ENCODE measurements at places on chromosomes 4 and X.
A peak's percentile ranks its signal among the peaks of the same experiment; 100 is the strongest.

- no peak for DNase-seq
These were observed 312.4 kb upstream of the DIPK2B start for GRCh38 chrX:45513042-45513441.

- no peak for DNase-seq
These were observed 116.0 kb upstream of the RPS6KA3 start for GRCh38 chrX:20382518-20383297.

DNA sequence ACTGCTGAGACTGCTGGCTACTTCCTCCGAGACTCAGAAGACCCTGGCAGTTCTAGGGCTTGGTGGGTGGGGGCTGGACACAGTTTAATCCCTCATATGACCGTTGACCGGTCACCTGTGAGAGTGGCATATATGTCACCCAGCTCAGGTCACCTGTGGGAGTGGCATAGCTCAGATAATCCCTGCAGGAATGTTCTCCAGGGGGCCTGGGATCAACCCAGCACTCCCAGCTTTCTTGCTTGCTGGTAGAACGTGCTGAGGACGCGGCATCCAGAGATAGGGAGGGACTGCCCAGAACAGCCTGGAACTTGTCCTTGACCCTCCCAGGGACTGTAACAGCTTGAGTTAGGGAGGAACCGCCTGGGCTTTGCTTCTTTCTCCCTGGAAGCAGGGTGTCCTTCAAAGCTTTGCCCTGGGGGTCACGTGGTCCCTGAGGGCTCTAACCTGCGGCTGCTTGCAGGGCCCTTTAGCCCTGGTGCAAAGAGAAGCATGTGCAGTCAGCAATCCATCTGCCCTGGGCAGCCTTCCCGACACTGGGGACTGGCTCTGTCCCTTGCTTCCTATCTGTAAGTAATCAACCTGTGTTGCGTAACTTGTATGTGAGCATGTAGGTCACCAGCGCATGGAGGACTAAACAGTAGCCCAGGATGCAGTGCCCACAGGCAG, 55.3 kb downstream of the ZFYVE28 start:
- no peak for DNase-seq

- no peak for DNase-seq
These were observed 100.2 kb upstream of the GRIA3 start for GRCh38 chrX:123083924-123084323.

- DNase-seq = no peak
These were observed 18.0 kb downstream of the FAM9A start for GRCh38 chrX:8783097-8783713.

- no peak for DNase-seq
These were observed 95.4 kb downstream of the GPR143 start for GRCh38 chrX:9670136-9670814.

GRCh38 chrX:20173313-20173712, 31.7 kb upstream of the EIF1AX start:
- DNase-seq = no peak

- no peak for DNase-seq
These were observed 40.4 kb downstream of the HPGDS start for GRCh38 chr4:94302191-94302590.

DNA sequence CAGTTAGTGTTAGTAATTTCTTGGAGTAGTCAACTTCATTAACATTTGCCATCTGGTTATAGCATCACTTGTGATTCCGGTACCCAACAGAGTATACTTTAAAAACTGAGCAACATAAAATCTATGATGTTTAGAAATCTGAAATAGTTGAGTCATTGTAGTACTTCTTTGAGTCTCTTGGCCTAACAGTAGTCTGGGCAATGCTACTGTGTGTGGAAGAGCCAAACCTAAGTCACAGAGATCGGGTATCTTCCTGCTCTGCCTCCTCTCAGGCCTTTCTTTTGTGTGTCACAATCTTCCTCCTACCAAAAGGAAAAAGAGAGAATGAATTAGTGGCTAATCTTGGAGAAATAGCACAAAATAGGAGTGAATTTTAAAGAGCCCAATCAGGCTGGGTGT, 25.5 kb downstream of the DCUN1D4 start:
- no peak for DNase-seq

DNA sequence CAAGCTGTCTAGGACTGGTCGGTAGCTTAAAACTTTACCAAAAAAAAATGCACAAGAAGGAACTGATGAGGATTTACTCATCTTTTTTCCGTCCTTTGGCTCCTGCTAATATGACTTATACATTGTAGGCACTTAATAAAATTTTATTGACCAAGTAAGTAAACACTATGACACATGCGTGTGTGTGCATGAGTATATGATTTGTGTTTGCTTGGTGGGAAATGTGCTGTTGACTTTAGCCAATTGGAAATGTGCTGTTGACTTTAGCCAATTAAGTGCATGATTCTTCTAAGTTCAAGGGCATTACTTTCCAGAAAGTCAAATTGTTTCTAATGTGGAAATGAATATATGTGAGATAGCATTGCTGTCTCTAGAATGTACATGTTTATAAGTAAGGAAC, 78.3 kb downstream of the FIP1L1 start:
- no peak for DNase-seq

DNA sequence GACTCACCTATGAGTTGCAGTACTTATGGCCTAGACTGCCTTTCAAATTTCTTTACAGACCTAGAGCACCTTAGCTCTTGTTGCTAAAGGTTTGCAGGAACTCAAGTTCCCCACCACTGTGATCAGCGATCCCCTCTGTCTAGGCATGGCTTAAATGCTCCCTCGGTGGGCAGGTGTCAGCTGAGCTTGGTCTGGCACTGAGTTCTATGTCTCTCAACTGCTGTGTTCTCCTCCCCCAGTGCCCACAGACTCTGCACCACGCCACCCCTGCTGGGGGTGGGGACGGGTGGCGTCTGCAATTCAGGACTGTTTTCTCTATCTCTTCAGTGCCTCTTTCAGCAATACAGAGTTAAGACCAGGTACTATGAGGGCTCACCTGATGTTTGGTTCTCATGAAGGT, 30.5 kb downstream of the TMEM271 start:
- no peak for DNase-seq

- DNase-seq = no peak
These were observed 5.3 kb downstream of the RS1 start for GRCh38 chrX:18666614-18667013.

GRCh38 chrX:136168929-136169735, 21.8 kb downstream of the FHL1 start:
- peak; percentile 94 for DNase-seq

DNA sequence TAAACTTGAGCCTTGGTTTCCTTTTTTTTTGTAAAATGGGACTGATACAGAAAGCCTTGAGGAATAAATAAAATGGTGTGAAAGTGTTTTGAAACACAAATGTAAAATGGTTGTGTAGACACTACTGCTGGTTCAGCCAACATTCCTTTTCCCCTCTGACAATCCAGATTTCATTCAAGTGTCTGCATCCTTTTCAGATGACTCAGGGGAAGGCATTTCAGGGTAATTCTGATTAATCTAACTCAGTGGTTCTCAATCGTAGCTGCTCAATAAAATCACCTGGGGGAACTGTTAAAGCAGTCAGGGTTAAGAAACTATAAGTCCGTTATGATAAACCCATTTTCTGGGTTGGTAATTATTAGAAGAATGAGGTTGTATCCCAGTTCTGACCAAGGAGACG, 4.6 kb downstream of the ARHGAP10 start:
- DNase-seq = peak; percentile 77

DNA sequence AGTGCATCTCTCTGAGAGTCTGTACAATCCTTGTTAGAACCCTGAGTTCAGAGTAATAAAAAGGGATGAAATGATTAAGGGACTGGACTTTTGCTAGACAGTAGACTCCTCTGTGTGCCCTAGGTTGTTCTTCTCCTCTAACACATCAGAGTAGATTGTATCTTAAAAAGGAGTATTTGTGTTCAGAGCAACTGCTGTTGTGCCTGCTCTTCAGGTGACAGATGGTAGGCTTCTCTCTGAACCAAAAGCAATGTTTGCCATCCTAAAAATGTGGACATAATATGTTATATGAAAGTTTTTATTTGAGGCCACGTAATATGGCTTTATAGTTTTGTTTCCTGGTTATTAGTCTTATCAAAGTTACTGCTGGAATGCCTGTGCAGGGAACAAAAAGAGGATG, 588.6 kb upstream of the FAT1 start:
- DNase-seq = no peak

DNA sequence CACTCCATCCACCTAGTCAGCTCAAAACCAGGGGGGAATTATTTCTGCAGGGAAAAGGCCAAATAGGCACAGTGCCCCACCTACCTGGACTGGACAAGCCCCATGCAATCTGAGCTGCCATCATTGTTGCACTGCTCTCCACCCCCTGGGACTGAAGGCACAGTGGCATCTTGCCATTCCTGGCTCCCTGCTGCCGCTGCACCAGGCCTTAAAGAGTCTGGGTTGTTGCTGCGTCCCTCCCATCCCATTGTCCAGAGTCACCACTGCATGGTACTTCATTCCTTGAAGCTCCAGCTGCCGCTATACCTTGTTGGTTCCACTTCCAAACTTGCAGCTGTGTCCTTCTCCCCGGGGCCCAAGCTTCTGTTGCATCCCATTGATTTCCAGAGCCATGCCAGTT, 629.7 kb downstream of the STIM2 start:
- no peak for DNase-seq

DNA sequence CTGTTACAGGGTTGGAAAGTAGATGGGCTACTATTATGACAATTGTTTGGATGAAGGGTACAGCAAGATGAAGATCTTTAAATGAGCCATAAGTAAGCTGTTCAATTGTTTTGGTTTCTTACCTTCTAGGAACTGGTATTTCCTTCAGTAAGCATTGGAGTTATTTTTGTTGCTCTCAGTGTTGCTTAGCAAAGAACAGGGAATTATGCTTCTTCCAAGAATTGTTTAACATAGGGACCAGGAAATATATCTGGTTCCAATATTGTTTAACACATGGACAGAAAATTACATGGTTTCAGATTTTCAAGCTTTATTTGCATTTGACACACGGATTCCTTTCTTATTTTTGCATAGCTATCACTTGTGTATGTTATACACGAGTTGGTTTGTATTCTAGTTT, 1999.0 kb downstream of the ARAP2 start:
- no peak for DNase-seq

GRCh38 chrX:40213092-40213491, 115.3 kb upstream of the BCOR start:
- DNase-seq = no peak

DNA sequence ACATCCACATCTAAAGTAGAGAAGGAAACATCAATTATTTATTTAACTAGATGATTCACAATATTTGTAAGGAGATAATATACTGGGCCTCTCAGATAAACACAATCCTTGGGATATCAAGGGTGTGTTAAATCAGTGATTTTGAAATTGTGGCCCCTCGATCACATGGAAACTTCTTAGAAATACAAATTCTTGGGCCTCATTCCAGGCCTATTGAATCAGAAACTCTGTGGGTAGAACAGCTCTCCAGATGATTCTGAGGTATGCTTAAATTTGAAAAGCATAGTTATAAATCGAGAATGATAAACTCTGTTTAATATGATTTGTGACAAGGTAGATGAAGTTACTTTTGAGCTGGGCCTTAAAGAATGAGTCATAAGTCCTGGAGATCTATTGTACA, 64.3 kb upstream of the GPR174 start:
- peak; percentile 14 for DNase-seq

GRCh38 chrX:63349307-63349706, 1.8 kb downstream of the SPIN4 start:
- no peak for DNase-seq

DNA sequence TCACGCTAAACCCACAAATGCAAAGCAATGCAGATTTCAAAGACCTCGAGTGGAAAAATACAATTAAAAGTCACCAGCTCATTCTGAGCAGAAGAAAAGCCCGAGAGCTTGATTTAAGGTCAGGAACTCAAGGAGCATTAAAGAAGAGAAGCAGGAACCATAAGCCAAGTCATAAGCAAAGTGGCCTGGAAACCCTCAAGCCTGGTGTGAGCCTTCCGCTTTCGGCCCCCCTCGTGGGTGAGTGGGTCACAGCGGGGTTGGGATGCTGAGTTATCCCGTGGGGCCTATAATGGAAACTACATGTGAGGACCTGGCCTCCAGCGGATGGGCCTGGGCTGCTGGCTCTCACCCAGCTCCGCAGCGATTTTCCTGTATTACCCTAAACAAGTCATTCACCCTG, 504.3 kb downstream of the RAB28 start:
- no peak for DNase-seq

DNA sequence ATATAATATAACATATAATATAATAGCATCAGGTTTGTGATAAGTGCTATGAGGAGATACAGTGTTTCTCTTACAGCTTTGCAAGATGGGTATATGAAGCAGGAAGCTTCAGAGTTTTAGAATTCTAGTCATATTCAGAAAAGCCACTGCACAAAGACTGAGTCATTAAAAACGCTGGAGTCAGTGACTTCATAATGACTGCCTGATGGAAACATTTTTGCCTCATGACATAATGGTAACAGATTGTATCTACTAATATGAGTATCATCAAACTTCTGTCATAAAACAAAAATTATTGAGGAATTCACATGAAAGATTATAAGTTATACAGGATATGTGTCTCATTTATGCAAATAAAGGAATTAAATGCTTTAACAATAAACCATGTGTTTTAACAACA, 46.8 kb downstream of the EPHA5 start:
- peak; percentile 45 for DNase-seq

DNA sequence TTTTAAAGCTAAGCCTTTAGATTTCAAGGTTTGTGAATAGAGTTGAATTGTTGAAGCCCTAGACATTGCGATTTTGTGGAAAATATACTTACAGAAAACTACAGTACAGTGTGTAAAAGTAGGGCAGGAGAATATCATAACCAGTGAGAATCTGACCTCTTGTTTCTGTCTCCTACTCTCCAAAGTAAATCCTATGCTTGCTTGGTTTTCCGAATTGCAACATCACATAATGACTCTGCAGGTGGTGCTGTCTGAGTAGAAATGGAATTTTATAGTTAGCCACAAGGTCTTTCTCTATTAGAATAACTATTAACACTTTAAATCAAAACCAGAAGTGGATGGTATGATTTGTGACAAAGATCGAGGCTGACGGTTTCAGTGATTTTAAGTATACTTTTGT, 505.6 kb downstream of the RAPGEF2 start:
- DNase-seq = peak; percentile 2

DNA sequence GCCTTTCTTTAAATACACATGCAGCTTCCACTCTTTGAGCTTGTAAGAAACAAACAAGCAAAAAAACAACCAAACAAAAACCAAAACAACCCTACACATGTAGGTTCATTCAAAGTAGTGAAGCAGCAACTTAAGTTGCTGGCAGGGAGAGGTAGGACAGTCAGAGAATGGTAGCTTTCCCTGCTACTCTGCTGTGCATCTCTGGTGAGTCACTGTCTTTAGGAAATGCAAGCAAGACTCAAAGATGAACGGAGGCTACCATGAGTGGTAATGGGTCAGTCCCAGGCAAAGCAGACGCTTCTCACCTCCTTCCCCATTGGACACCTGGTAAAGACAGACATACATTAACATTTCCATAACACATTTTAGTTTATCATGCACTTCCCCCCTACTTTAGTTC, 43.2 kb downstream of the PGRMC2 start:
- no peak for DNase-seq

GRCh38 chr4:52477191-52477780, 181.8 kb downstream of the USP46 start:
- DNase-seq = no peak

DNA sequence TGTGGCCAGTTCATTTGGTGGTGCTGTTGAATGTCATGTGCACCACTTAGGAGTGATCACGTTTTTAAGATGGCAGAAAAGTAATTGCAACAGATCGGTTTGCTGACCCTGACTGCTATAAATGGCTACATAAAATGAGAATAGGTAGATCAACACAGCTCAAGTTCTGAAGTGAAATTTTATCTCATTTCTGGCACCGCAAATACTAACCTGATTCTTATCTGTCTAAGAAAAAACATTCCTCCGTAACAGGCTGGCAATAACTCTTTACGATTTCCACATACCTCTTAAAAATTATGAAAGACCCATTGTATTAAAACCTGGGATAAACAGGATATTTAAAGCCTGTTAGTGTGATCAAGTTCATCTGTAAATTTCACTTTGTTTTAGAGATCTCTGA, 387.5 kb downstream of the PDGFC start:
- no peak for DNase-seq
